SW480 (cell line): ENCODE measurements at places on chromosomes 5 and 9.

- DNase-seq, result peak; percentile 62
These were observed 241.8 kb upstream of the MSX2 start for GRCh38 chr5:174482607-174483024.

- DNase-seq, result no peak
These were observed 69.7 kb downstream of the MACROH2A1 start for GRCh38 chr5:135329066-135329912.

GRCh38 chr9:108674766-108675530 lies 180.8 kb downstream of the ACTL7B start:
- no peak for DNase-seq

GRCh38 chr9:88508326-88508725 lies 26.7 kb upstream of the NXNL2 start:
- no peak for DNase-seq

GRCh38 chr5:174721530-174722432 lies 2.6 kb upstream of the MSX2 start:
- DNase-seq, result no peak

GRCh38 chr5:368183-369084 lies 46.9 kb downstream of the AHRR start:
- peak; percentile 90 for DNase-seq

GRCh38 chr5:132017316-132017715 lies 5.9 kb upstream of the ACSL6 start:
- no peak for DNase-seq

DNA sequence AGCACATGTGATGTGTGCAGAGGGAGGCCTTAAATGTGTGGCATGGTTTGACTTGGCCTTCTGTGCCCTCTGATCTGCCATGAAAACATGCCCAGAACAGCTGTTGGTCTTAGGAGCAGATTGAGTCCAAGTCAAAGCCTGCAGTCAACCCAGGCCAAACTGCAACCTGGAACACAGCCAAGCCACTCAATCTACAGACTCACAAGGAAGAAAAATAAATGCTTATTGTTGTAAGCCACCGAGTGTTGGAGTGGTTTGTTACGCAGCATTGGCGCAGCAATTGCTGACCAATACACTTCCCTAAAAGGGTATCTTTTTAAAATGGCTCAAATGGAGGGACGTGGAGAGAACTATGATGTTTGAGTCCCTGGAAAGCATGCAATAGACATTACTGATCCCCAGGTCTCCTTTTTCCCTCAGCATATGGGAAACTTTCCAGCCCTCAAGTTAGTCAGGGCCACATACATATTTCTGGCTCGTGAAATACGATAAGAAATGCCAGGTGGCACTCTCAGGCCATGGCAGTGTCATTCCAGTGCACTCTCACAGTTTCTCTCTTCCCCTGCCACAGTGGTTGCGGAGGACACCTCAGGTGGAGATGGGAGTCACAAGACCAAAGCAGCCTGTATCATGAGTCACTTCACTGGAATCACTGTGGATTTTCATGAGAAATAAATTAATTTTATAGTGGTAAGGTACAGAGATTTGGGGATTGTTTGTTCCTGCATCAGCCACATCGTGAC lies 168.0 kb upstream of the ZNF618 start:
- peak; percentile 17 for DNase-seq
